ENCODE measurements at places on chromosomes 2 and 18.

GRCh38 chr18:48137374-48138081, 207.1 kb upstream of the SMAD2 start:
- DNase-seq = no peak

GRCh38 chr2:120490091-120490798, 144.3 kb downstream of the INHBB start:
- no peak for DNase-seq

- no peak for DNase-seq
Observed at GRCh38 chr2:191806396-191806795, 40.5 kb downstream of the CAVIN2 start.

DNA sequence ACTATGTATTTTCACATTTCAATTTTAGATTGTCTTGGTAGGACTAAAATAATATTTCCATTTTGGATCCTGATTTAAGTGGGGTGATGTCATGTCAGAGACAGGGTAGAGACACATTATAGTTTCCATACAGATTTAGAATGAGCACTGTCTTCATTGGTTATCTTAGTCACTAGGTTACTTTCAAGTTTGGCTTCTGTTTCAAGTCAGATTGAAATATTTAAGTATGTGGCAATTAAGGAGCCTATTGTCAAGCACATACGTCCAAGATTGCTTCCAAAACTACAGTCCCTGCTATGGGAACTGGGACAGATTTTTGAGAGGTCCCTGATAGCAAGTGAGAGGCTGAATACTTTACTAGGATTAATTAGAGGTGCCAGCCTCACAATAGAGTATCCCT, 89.2 kb upstream of the FAM117B start:
- DNase-seq = no peak

DNA sequence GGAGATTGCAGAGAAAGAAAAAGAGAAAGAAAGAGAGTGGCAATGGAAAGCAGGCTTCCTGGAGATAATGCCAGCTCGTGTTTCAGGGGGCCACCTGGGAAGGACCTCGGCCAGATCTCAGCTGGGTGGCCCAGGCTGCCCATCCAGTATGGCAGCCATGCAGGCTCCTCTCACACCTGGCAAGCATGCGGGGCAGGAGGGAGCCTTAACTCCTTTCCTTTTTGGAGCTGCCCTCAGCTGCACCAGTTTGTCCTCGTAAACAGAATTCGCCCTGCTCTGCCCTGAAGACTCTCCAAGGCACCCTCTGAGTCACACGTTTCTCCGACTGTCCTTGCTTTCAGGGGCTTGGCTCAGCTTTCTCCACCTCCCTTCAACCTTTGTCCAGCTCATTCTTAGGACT, 59.5 kb upstream of the IGFBP5 start:
- no peak for DNase-seq

DNA sequence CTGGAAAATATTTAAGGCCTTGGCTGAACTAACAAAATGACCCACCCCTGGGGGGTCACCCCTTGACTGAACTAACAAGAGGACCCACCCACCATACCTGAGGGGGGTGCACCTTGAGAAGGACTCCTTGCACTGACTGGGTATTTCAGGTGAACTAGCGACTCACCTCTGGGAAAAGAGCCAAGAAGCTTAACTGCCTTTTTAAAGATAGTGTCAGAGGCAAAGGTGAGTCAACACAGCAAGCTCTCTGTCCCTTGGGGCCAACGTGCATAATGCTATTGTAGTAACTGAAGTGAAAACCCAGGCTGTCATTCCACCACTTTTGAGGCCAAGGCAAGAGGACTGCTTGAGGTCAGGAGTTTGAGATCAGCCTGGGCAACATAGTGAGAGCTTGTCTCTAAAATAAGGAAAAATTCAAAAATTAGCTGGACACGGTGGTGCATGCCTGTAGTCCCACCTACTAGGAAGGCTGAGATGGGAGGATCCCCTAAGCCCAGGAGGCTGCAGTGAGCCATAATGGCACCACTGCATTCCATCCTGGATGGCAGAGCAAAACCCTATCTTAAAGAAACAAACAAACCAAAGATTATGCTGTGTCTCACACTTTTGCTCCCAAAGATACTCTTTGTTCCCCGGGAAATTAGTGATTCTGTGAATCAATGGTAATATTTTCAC, 36.4 kb upstream of the ZCCHC2 start:
- DNase-seq = no peak

GRCh38 chr2:36351736-36352349, 3.7 kb upstream of the CRIM1 start:
- DNase-seq = no peak

DNA sequence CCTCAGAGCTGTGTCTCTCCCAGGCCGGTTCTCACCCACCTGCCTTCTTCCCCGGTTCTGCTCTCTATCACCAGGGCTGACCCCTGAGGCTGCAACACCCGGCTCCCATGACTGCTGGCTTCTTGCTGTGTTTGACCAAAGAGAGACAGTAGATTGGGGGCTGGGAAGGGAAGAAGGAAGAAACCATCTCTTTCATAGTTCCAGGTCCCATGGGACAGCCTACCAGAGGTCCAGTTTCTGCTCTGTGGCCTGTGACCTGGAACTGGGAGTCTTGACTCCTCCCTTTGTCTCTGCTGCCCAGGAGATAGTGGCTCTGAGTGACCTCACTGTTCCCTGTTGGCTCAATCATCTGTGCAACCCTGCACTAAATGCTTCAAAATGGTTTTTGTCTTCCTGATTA, 38.1 kb downstream of the ALPK2 start:
- no peak for DNase-seq

GRCh38 chr2:160306985-160307384, 106.9 kb upstream of the ITGB6 start:
- DNase-seq = no peak

- DNase-seq = no peak
Observed at GRCh38 chr18:10207682-10208345, 246.6 kb upstream of the APCDD1 start.

- no peak for DNase-seq
Observed at GRCh38 chr2:113976277-113976928, 86.5 kb downstream of the ACTR3 start.
